ENCODE measurements at places on chromosomes 1 and 21.

DNA sequence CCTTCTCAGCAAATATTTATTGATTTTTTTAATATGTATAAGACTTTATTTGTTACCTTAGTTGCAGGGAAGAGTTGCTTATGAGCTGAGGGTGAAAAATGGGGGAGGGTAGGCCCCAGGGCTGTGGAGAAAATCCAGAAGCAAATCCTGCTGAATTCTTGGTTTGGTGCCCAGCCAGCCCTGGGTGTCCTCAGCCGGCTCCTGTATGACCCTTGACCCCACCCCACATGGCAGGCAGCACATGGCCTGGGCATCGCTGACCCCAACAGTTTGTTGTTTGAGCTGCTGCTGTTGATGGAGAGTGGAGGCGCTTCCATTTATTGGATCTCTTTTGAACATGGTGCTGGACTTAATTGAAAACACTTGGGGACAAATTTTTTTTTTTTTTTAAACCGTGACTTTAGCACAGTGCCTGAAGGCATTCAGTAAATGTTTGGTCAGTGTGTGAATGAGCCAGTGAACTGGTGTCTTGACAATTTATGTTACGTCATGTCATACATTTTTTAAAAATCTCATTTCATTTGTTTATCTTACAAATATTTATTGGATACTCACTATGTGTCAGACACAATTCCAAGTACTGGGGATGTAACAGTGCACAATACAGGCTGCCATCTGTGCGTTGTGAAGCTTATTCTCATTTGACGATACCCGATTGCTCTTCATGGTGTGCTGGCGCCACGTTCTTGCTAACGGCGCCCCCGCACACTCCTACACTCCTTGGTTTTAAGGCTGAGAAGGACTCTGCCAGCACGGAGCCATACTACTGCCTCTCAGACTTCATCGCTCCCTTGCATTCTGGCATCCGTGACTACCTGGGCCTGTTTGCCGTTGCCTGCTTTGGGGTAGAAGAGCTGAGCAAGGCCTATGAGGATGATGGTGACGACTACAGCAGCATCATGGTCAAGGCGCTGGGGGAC, 98.8 kb downstream of the MTR start:
- no peak for DNase-seq

GRCh38 chr1:181777812-181778211, 283.7 kb downstream of the ZNF648 start:
- DNase-seq: no peak

DNA sequence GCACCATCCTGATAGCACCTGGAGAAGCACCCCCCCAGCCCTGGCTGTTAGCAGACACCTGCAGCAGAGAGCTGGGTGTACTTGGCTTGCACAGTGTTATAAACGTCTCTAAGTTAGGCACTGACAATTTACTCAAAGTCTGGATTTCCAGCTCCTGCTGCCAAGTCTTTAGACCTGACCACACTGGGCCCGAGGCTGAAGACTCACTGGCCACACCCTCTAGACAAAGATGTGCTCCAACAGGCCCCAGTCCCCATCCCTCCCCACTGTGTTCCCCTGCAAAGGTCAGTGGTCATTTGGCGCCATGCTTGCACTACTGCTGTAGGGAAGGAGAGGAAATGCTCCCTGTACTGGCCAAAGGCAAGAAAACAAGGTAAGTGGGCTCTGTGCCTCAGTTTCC, 31.1 kb downstream of the PADI6 start:
- no peak for DNase-seq

DNA sequence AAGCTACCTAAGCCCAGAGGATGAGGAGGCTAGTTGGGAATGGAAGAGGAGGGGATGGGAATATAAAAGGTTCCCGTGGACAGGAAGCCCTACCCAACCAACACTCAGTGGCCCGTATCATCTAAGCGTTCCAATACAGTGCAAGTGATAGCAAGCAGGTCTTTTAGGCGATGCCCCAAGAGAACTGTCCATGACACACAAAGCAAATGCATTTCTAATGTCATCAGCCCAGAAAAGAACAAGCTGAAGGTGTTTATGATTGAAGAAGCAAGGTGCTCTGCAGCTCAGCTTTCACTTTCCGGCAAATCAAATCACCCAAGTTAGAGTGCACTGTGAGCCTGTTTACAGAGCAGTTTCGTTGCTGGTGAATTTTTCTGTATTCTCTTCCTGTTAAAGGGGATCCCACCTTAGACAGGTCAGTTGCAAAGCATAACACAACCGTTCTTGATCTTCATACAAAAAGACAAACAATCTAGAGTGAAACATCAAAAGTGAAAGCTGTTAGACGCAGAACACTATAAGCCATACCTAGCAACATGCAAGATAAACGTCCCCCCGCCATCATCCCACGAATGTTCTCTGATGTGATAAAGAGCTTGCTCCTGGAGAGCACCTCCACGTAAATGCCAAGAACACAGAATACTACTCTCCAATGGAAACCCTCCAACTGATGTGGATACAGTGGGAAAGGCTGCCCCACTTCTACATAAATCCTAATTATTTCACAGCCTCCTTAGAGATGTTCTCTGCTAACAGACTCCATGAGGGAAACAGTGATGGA, 54.0 kb downstream of the PGBD5 start:
- DNase-seq: no peak

- DNase-seq: no peak
Measured at GRCh38 chr1:227739636-227740035, 4.4 kb downstream of the SNAP47 start.

- DNase-seq: no peak
Measured at GRCh38 chr1:8360493-8361197, 42.7 kb downstream of the SLC45A1 start.

GRCh38 chr1:65955071-65955470, 162.4 kb downstream of the PDE4B start:
- no peak for DNase-seq

DNA sequence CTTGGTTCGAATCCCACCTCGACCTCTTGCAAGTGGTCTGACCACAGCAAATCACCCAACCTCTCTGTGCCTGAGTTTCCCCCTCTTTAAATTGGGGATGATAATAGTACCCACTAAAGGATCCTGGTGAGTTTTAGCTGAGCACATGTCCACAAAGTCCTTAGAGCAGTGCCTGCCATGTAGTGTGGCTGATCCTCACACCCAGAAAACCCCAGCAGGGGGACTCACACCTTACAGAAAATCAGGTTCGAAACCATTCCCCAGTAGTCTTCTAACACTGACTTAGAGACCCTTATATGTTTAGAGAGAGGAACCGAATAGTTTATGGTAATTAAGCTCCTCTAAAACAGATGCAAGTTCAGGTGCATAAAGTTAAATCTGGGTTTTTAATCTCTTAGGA, 89.0 kb downstream of the CAMTA1 start:
- no peak for DNase-seq

- no peak for DNase-seq
Measured at GRCh38 chr21:37253991-37254390, 13.1 kb downstream of the VPS26C start.

GRCh38 chr1:156505679-156506298, 5.2 kb upstream of the MEF2D start:
- no peak for DNase-seq

DNA sequence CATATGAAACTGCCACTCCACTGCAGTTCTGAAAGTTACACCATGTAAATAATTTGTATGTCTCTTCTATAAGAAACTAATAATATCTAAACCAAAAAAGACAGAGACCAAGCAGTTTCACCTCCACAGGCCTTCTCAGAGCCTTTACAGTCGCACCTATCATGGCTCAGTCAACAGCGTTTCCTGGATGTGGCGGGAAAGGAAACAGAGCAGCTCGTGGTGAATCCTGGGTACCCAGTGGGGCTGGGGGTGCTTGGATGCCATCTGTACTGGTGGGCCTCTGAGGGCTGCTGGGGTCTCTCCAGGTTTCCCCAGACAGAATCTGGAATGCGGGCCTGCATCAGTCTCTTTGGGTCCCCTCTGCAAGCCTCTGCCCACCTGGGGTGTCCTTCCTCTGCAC, 100.2 kb upstream of the CASZ1 start:
- no peak for DNase-seq
